Smooth muscle cell of the brain vasculature (primary cell): ENCODE measurements at places on chromosomes 3 and 15.
A peak's percentile ranks its signal among the peaks of the same experiment; 100 is the strongest.

GRCh38 chr3:12015627-12016026 lies 11.4 kb downstream of the SYN2 start:
- no peak for DNase-seq

GRCh38 chr3:193593668-193594030 lies 641 bp downstream of the OPA1 start:
- DNase-seq, result no peak

GRCh38 chr3:159807137-159808040 lies 181.2 kb upstream of the IL12A start:
- no peak for DNase-seq

GRCh38 chr15:75570126-75570845 lies 8.8 kb downstream of the PTPN9 start:
- no peak for DNase-seq

- no peak for DNase-seq
These were observed 204.6 kb downstream of the PLCL2 start for GRCh38 chr3:17089314-17089700.

DNA sequence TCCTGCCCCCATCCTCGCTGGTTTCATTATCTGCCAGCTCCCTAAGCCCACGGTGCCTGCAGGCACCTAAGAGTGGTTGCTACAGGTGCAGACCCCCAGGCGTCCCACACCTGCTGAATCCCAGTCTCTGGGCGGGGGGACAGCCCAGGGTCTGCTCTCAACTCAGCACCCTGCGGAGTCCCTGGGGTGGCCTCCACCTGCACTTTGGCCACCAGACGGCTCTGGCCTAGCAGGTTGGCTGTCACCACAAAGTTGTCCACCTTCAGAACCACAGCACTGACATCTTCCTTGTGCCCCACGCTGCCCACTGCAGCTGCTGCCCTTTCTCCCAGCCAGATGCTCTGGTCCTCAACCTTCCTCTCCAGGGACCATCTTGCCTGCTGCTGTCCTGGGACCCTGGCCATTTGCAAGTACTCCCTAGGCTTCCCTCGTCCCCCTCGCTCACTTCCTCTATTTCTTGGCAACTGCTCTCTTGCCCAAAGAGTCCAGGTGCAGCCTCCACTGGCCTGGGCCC lies 34.9 kb upstream of the SNRPA1 start:
- DNase-seq, result no peak

DNA sequence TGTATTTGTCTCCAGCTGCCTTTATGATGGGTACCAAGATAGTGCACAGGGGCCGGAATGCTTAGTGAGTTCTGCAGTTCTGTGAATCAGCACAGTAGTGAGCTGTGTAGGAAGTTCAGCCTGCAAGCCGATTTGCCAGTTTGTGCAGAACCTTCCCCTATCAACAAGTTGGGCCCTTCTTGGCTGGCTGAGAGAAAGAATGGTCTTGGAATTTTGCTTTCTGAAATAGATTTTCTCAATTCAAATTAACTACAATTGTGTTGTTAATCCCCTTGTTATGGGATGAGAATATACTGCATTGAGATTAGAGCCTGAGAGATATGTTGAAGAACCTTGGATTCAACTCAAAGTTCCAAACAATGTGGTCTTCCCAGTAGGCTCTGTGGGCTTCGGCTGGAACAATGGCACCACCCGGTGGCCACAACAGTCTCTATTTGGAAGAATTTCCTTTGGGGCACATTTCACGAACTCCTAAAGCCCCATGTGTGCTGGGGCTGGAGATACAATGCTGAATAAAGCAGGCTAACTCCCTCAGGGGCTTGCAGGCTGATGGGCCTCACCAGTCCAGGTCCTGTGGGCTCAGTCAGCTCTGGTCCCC lies 59.1 kb downstream of the TRIM42 start:
- peak; percentile 35 for DNase-seq

DNA sequence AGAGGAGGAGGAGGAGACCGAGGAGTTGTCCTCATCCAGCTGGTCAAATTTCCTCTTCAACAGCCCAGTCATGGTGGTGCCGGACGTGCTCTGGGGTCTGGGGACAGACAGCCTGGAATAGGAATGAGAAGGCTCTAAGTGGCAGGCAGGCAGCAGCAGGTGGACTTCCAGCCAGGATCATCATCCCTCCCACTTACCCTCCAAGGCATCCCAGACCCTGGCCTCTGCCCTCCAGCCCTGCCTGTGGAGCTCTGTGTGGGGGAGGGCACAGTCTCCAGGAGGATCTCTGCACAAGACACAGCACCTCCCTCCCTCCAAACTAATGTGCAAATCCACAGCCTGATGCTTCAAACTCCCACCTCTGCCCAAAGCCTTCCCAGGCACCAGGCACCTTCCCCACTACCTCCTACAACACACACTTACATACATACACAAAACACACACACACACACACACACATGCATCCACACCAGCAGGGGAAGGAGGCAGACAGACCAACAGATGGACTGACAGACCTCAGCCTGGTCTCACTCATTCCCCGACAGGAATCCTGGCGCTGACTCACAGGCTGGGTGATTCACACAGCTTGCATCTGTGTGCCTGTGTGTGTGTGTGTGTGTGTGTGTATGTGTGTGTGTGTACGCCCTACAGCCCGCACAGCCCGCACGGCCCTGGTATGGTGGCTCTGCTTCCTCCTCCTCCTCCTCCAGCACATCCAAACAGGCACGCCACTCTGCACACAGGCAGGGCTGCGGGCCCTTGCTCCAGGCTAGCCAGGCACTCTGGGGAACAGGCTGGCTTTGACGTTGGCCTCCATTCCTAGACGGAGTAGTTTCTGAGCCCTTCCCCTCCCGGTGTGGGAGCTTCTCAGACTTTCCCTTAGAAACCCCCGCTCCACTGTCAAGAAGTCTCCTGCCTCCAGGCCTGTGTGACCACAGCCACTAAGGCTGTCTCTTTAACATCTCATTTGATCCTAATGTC lies 6.5 kb downstream of the CSRNP1 start:
- DNase-seq, result peak; percentile 85

DNA sequence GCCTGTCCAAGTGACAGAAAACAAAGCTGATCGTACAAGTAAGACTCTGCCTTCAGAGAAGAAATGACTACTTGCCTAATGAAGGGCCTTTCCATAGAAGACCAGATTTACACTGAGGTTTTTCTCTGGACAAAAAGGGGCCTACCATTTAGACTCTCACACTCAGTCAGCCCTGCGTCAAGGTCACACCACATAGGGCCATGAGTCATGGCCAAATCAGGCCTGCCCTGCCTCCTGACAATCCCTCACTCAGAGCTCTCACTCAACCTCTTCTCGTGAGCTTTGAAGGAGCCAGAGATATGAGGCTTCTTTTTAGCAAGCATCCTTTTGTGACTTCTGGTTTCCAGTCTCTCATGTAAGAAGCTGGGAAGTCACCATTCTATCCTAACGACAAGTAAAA lies 68.1 kb upstream of the NMNAT3 start:
- no peak for DNase-seq

DNA sequence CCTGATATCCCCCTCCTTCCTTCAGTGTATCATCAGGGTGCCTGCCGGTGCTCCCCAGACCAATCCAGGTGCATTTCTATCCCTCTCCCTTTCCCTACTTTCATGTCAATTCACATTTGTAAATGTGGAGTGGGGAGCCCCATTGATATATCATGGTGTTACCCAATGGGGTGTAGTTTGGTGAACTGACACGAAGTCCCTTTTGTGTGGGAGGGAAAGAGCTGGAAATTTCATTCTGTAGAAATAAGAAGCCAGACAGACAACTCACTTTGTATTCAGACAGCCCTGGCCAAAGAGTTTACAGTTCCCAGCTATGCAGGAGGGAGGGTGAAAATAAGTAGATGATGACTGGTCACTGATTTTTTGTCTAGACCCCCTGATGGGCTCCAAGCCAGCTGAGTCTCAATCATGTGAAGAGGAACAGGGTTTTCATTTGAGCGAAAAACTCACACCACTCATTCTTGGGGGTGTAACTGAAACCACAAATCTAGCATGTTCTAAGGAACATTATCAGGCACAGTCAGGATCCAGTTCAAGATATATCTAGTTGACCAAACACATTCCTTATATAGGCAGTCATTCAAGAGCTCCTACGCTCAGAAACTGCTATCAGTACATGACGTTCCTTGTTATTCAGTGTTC lies 58.9 kb downstream of the LMCD1 start:
- peak; percentile 81 for DNase-seq

DNA sequence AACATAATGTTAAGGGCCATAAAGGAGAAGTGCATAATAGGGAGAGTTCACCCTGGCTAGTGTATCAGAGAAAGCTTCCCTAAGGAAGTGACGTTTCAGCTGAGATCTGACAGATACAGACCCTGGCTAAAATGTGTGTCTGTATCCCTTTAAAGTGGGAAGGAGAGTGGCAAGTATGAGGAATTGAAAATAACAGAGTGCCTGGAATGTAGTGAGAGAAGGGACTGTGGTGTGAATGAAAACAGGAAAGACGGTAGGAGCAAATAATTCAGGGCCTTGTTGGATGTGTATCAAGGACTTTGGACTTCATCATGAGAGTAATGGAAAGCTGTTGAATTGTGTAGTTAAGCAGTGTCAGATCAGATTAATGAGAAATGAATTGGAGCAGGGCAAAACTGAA lies 30.5 kb downstream of the NEO1 start:
- DNase-seq, result no peak

- DNase-seq, result no peak
These were observed 34.0 kb downstream of the RHCG start for GRCh38 chr15:89462198-89462912.

DNA sequence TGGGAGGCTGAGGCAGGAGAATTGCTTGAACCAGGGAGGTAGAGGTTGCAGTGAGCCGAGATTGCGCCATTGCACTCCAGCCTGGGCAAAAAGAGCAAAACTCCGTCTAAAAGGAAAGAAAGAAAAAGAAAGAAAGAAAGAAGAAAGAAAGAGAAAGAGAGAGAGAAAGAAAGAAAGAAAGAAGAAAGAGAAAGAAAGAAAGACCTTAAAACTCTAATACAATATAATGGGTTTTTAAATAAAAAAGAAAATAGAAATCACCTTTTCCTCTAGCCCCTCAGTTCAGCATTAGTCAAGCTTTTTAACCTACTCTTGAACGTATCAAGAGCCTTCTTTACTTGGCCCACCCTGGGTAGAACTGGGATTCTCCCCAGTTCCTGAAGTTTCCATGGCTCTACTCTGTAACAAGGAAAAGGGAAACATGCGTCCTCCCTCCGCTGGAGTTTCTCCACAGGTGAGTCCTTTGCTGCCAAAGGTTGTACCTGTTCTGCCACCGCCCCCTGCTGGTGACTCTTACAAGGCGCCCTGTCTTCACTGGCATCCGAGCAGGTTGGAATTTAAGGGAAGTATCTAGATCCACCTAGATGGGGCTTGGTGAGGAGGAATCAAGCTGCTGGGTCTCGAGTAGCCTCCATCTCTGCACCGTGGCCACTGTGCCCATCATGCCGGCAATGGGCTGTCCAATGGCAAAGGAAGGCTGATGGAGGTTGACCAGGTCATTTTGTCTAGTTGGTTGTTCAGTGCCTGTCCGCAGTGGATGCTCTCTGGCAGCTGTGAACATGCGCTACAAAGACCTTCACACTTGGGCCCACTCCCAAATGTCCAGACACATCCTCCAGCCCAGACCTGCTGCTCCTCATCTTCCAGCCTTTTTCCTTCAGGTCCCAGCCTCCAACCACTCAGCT lies 20.6 kb upstream of the EPHB3 start:
- no peak for DNase-seq

- DNase-seq, result no peak
These were observed 6.9 kb downstream of the C15orf62 start for GRCh38 chr15:40776537-40777141.

GRCh38 chr3:144369129-144369879 lies 397.7 kb downstream of the DIPK2A start:
- no peak for DNase-seq

DNA sequence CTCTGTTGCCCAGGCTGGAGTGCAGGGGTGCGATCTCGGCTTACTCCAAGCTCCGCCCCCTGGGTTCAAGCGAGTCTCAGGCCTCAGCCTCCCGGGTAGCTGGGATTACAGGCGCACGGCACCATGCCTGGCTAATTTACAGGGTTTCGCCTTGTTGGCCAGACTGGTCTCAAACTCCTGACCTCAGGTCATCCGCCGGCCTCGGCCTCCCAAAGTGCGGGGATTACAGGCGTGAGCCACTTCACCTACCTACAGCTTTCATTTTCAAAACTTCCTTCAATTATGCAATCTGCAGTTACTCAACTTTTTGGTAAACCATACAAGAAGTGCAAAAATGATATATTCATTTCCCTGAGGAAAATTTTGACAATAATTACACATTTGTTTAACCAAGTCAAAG lies 14.0 kb downstream of the NANOGP8 start:
- DNase-seq, result no peak

- no peak for DNase-seq
These were observed 283.4 kb downstream of the LSAMP start for GRCh38 chr3:116161575-116162525.

GRCh38 chr3:85161544-85161943 lies 202.8 kb downstream of the CADM2 start:
- DNase-seq, result no peak

- no peak for DNase-seq
These were observed 16.2 kb upstream of the ZFYVE19 start for GRCh38 chr15:40790718-40791117.

DNA sequence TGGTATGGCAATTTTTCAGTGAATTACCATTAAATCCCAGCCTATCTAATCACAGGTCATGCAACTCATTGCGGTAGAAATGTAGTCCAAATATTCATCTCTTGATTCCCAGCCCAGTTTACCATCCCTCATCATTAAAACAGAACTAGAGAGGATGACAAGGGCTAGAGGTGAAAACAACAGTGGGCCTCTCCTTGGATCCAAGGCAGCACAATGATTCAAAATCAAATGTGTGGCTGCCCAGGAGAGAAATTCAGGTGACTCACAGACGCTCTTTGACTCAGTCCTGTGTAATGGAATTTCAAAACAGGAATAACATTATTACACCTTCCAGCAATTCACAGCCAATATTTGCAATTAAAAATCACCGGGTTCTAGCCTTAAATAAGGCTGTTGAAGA lies 246.5 kb downstream of the TBL1XR1 start:
- DNase-seq, result no peak

- no peak for DNase-seq
These were observed 30.3 kb upstream of the VEPH1 start for GRCh38 chr3:157533298-157534070.

DNA sequence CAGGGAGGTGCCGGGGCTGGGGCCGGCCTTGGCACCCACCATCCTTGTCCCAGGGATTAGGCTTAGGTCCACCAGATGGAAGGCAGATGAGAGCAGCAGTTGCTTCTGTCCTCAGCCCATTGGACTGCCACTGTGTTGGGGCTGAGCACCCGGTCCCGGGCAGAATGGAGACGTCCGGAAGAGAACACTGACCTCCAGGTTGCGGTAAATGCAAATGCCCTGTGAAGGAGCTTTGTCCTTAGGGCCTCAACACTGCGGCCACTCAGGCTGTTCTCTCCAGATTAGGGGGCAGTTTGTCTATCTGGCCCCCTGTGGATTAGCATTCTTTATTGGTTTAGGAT lies at the start of gene SERINC4:
Gene SERINC4 (minus strand): TSS at position 276 of the 341 bp plus-strand sequence. CDS start 234 bp downstream, at position 42.
- DNase-seq, result no peak
